ENCODE measurements at places on chromosomes 2 and 18.
A peak's percentile ranks its signal among the peaks of the same experiment; 100 is the strongest.

DNA sequence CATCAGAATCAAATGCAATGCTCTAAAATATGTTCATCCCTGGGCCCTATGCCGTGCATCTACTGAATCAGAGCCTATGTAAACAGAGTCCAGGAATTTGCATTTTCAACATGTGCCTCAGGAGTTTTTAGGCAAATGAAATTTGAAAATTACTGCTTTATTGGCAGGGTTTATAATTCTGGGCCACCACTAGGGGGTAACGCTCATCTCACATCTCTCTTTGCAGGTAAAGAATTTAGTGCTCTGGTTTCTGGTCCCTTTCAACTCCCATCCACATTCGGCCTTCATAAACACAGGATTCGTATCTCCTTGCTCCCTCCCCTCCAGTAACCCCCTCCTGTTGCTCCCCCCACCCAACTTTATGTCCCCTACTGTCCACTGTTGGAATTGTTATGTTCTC is 49.3 kb downstream of the LYPD6B start:
- DNase-seq: no peak

DNA sequence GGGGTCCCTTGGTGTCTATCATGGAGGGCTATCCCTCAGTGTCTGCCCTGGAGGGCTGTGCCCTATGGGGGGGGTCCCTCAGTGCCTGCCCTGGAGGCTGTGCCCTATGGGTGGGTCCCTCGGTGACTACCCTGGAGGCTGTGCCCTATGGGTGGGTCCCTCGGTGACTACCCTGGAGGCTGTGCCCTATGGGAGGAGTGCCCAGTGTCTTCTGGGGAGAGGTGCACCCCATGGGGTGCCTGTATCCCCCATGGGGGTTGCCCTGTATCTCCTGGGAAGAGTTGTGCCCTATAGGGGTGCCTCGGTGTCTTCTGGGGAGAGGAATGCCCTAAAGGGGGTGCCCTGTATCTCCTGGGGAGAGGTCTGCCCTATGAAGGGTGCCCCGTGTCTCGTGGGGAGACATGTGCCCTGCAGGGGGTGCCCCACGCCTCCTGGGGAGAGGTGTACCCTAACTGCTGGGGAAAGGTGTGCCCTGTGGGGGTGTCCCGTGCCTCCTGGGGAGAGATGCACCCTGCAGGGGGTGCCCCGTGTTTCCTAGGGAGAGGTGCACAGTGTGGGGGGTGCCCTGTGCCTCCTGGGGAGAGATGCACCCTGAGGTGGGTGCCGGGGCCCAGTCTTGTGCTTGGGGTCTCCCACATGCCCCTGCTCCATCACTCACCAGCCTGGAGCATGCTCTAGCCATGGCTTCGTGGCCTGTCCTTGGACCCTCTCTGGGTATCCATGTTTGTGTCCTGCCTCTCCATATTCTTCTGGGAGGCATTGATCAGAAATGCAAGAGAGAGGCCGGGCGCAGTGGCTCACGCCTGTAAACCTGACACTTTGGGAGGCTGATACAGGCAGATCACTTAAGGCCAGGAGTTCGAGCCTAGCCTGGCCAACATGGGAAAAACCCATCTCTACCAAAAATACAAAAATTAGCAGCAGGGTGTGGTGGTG is 215.6 kb downstream of the HDAC4 start:
- DNase-seq: peak; percentile 23

DNA sequence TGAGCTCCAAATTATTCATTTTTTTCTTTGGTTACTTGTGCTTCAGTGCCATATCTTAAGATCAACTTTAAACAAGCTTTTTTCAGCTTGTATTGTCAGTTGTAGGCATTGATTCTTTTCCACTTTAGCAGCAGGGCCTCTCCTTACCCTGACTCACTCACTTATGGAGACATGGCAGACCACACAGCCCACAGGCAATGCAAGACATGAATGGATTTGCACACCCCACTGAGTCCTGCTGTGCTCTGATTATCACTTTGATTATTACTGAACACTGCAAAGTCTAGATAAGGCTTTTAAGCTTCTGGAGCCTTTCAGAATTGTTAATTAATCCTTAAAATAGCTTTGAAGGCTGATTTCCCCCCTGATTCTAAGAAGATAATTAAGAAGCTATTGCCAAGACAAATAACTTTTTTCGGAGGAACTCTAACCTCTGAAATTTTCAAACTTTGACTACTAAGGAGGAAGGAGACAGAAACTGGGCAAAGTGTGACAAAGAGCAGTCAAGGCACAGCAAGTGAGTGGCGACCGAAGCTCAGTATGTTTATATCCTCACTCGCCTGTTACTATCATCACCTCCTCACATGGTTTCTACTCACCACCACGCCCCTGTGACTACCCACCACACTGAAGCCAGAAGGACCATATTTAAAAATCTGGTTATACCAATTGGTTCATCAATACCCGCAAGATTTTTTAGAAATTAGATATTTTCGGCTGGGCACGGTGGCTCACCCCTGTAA is 43.3 kb downstream of the CACNB4 start:
- no peak for DNase-seq

DNA sequence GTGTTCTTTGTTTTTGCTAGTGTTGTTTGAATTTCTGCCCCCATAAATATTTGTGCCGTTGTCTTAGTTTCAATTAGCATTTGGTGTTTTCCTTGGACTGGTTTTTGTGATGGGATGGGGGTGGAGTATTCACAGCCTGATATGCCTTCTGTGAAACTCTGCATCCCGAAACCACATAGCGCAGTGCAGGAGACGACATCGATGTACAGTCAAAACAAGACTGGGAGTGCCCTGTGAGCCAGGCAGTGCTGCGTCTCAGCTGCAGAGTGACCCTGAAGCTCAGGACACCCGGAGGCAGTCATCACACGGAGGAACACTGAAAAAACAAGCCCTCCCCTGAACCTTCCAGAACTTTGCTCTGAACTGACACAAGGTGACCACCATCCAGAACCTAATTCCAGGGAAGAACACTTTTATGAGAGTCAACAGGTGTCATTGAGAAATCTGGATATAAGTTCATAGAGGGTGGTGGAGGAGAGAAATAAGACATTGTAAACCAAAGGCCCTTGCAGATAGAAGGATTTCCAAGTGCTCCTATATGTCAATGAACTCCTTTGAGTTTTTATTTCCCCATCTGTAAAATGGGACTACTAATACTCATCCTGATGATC is 61.2 kb upstream of the CABLES1 start:
- no peak for DNase-seq

DNA sequence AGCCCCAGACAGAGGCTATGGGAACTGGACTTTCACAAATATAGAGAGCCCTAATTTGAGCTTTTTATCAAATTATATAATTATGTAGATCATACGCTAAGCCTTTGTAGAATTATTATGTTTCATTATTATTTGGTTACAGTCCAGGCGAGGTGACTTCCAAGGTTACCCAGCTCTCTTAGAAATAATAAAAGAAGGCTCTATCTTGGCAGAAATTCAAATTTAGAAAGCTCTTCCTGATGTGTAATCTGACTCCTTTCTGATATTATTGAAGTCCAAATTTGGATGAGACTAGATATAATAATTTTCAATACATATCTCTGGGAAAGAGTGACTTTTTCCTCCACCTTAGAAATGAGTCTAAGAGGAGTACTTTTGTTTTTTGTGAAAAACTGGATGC is 4.8 kb upstream of the SLC38A11 start:
- no peak for DNase-seq

- peak; percentile 47 for DNase-seq
Observed at GRCh38 chr18:79200546-79201268, 131.5 kb downstream of the ATP9B start.

DNA sequence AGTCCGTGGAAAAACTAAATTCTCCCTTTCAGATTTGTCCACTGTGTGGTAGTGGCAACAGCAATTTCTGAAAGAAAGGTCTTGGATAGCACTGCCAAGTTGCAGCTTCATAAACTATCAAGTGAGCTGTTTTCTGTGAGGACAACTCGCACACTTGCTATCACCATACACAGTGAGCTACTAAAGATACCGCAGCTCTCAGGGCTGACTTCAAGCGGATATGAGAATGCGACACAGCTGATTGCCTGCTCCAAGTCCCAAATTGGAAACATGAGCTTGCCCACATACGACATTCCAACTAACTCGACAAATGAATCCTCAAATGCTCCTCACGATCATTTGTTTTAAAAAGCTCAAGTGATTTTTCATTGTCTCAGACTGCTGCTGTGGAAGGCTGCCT is 46.2 kb downstream of the E2F6 start:
- no peak for DNase-seq

- DNase-seq: no peak
Observed at GRCh38 chr2:25295621-25296020, 46.1 kb downstream of the DNMT3A start.

DNA sequence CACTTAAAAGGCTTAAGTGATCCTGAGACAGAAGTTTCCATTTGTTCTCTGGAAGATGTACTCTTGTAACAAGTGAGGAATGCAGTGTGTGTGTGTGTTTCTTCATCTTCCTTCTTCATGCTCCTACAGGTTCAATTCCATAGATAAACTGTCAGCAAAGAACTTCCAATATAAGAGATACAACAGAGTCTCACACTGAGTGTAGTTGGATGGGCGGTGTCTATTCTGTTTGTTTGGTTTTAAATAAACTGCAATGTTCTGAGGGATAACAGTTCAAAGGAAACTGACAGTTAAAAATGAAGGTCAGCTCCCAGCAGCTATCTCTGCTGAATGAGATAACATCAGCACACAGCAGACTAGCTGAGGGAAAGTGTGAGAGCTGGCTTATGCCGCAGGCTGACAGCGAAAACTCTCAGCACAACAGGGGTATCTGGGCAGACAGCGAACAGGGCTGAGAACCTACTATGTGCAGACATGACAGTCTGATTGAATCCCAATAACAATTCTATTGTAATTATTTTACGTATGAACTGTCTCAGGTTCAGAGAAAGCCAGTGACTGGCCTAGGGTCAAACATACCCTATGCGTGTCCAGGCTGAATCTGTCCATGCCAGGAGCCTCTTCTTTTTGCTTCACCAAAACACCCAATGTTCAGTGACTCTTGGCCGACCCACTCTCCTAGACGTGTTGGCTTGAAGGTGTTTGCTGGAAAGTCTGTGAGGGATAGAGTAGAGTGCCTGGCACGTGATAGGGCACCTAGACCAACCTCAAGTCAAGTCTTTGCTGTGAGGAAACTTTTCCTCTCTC is 201.9 kb upstream of the TRIB2 start:
- no peak for DNase-seq

GRCh38 chr2:157837851-157838441 is 38.2 kb downstream of the ACVR1 start:
- DNase-seq: no peak

- no peak for DNase-seq
Observed at GRCh38 chr18:46362533-46362932, 258.3 kb downstream of the HAUS1 start.

DNA sequence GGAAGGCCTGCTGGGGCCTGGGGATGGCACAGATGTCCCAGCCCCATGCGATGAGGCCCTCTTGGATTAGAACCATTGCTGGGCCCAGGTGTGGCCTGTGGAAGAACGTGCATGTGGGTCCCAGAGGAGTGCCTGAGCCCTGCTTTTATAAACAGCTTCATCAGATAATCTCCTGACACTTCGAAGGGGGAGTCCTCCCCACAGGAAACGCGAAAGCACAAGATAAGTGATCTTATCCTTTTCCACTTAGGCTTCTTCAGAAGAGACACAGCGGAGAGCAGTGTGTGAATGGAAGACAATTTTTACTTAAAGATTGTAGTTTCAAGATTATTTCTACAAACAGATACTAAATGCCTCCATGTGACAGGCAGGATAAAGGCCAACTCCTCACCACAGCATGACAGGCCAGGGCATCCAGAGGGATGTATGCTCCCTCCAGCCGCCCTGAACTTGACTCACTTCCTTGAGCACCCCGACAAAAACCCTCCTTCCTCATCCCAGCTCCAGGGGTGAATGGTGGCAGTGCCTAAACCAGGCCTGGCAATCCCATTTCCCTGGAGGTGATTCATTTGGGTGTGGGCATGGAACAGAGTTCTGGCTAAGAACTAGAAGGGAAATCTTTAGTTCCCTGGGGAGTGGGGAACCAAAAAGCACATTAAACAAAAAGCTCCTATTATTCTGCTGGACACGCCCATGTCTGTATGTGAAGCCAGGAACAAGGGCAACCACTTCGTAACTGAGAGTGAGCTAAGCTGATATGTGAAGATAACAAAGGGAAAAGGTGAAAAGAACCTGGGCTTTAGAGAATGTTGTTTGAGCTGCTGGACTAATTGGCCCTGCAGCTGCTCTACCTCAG is 56.2 kb upstream of the TMEM163 start:
- peak; percentile 84 for DNase-seq

DNA sequence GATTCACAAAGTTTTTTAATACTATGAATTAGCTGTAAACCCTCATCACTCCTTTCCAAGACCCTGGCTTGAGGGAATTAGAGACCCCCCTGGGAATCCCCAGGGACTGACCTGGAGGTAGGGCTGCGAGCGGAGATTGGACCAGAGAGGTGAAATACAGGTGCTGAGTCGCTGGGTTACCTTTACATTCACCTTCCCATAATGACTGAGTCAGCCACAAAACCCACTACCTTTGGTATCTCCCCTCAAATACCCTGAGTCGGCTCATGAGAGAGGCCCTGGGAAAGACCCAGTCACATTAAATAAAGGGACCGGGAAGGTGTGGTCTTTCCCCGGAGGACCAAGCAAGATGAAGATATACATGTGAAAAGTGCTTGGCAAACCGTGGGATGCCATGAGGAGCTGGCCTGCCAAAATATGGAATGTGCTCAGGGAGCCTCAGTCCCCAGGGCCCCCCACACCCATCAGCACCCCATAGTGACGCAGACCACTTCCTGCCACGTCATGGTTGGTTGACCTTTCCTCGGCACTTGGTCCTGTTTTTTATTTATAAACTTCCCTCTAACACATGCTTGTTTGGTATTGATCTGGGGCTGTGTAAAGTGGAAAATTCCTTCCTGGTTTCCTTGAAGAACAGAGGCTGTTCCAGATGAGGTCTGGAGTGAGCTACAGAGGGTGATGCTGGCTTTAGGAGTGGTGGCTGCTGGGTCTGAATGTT is 51.4 kb downstream of the IL1RL2 start:
- peak; percentile 88 for DNase-seq

- DNase-seq: peak; percentile 87
Observed at GRCh38 chr2:96528006-96528699, 8.4 kb upstream of the ARID5A start.

- DNase-seq: no peak
Observed at GRCh38 chr18:73670039-73670438, 477.6 kb downstream of the FBXO15 start.

DNA sequence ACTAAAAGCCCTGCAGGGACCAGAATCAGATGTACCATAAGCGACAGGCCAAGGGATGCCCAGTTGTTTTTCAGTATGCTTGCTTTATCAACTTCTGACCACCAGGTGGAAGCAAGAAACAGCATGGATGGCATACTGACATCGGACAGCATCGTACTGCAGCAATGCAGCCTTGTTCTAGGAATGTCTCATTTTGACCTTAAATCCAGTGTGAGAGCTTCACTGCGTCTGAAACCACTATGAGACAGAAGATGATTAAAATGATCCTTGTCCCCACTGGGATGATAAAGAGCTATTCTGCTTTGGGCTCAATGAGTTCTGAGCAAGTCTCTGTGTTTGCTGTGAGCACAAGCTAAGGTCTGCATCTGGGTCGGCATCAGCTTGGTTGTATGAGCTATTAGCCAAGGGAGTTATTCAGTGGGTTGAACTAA is 54.3 kb downstream of the CDK15 start:
- peak; percentile 59 for DNase-seq

Data from osteoblast (primary cell).